ENCODE measurements at places on chromosomes 2 and 18. TPM values are rescaled to one million over a fixed set of nuclear protein-coding genes. Genes with fewer than 3 reads are reported as not detected.

Gene IL1F10
- total RNA-seq = not detected

Gene COX5B
- total RNA-seq = 284 TPM

Gene CTAGE1
- total RNA-seq = not detected

Gene FEZ2
- 43.4 TPM for total RNA-seq

Gene EGR4
- total RNA-seq = 0.22 TPM

All from MCF 10A (cell line).